NCI-H1436 (cell line): ENCODE measurements at places on chromosomes 3 and 15.

DNA sequence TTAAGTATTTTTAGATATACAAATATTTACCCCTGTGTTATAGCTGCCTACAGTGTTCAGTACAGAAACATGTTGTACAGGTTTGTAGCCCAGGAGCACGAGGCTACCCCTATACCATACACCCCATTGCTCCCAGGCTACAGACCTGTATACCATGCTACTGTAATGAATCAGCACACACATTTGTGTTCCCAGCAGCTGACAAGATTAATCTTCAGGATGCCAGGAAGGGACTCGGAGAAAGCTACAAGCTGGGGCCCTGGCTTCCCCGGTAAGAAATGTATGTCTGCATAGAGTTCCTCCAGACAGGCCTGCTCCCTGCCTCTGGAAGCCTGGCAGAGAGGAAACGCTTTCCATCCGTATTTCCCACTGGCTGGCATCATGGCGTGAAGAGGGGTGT, 136.5 kb downstream of the XXYLT1 start:
- DNase-seq: no peak

DNA sequence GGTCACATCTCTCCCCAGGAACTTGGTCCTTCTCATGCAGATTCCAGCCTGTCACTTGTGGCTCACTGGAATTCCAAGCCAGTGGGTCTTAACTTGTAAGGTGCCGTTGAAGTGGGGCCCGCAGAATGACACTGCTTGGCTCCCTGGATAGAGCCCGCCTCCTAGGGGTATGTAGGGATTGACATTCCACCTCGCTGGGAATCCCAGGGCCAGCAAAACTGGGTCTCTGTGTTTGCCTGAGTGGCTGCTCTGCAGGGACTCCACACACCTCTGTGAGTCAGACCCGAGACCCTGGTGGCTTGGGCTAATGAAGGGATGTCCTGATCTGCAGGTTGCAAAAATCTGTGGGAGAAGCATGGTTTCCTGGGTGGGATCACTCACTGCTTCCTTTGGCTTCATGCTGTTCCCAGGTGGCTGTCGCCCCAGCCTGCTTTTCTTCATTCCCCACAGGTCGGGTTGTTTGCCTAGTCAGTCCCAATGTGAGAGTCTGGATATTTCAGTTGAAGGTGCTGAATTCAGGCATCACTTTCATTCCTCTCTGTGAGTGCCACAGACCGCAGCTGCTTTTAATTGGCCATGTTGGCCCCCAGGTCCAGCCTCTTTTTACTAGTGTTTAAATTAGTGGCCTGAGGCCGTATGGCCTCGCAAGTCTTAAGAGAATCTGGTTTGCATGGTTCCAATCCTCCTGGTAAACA, 156.0 kb upstream of the TRIM42 start:
- no peak for DNase-seq

DNA sequence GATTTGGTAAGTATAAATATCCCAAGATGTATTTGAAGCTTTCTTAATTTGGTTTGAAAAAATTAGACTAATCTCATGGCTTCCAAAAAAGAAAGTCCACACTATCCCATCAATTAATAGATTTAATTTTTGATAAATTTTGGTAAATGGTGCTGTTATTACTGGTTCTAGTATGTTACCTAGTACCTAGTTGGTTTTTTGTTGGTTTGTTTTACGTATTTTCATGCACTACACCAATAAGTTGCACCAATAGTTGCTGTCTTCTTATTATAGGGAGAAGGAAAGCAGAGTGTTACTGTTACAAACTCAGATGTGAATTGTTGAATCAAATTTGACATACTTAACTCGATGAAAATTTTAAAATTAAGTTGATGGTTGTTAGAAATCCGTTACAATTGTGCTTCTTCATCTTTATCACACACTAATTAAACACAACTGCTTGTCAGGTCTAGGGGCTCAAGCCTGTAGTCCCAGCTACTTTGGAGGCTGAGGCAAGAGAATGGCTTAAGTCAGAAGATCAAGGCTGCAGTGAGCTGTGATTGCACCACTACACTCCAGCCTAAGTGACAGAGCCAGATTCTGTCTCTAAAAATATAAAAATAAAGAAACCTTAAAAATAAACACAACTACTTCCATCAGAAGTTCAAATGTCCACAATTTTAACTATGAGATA, 23.1 kb upstream of the MBNL1 start:
- no peak for DNase-seq

GRCh38 chr15:58562135-58562534, 130.3 kb downstream of the LIPC start:
- DNase-seq: peak; percentile 84

DNA sequence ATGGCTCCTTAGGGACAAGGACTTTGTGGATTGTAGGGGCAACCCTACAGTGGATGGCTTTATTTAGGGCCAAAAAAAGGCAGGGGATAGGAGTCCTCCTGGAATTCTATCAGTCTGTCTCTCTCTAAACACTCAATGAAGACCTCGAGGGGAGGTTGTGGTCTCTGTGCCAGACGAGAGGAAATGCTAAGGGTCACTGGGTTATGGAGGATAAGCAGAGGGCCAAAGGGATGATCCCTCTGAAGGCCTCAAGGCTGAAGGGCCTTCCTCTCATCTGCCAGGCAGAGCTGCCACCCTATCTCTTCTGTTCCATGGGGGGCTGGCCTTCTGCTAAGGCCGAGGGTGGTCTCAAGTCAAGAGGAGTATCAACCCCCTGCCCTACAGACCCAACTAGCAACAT, 27.0 kb downstream of the PLXNB1 start:
- no peak for DNase-seq

DNA sequence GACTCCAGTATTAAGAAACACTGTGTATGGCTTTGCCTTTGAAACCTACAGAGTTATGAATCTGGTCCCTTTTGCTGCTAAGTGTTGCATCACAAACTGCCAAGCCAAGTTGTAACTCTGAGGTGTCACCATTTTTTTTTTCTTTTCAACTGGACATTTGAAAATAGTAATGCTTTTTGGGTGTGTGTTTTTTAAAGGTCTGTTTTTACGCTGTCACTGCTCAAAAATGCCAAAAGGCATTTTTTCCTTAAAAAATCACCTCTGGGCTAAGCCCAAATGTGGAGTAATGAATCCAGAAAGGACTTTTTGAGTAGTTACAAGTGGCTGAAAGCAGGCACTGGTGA, 9.5 kb downstream of the SMAD3 start:
- no peak for DNase-seq

DNA sequence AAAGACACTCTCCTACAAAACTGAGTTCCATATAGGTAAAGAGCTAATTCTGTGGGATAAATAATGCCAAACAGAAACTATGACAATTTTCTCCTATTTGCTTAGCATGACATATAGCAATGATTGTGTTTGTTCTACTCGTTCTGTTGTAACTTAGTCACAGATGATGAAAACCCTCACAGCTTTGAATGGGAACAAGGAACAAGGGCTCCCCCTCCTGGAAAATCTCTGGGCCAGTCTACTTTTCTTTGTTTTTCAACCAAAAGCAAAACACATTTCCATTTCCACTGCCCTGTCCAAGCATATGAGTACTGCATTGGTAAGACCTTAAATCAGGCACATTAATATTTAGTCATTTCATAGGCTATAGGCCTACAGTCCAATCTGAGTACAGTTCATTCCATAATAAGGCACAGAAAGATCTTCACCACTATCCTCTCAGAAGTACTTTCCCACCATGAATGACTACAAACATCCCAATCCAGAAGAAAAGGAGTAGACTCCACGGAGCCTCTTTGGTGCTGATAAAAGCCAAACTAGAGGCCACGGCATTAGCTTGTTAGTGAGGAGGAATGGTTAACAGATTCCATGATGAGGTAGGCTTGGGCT, 67.1 kb downstream of the ATP8B4 start:
- no peak for DNase-seq

DNA sequence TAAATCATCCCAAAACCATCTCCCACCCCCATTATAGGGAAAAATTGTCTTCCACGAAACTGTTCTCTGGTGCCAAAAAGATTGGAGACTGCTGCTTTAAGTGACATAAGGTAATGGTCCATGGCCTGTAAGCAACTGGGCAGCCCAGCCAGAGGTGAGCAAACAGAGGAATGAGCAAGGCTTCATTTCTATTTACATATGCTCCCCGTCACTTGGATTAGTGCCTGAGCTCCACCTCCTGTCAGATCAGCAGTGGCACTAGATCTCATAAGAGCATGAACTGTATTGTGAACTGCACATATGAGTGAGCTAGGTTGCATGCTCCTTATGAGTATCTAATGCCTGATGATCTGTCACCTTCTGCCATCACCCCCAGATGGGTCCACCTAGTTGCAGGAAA, 1159.8 kb upstream of the ALCAM start:
- no peak for DNase-seq

GRCh38 chr15:66293419-66294156, at the start of gene DIS3L:
Gene DIS3L (plus strand): TSS chr15:66293568. CDS start chr15:66293597, 29 bp downstream.
- no peak for DNase-seq

DNA sequence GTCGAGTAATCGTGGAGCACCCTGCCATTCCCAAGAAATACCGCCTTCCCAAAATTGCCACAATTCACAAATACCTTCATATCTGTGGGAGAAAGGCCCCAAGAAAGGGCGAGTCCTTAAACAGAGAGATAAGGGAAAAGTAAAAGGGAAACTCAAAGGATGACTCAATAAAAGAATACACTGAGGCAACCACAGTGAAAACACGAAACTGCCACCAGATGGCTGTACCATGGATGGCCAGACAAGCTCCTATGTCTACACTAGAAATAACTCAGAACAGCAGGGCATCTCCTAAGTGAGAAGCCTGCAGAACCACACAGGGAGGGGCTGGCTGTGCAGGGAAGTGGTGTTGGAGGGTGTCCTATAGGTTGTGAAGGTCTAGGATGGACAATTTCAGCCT, 25.0 kb downstream of the SRGAP3 start:
- DNase-seq: no peak

DNA sequence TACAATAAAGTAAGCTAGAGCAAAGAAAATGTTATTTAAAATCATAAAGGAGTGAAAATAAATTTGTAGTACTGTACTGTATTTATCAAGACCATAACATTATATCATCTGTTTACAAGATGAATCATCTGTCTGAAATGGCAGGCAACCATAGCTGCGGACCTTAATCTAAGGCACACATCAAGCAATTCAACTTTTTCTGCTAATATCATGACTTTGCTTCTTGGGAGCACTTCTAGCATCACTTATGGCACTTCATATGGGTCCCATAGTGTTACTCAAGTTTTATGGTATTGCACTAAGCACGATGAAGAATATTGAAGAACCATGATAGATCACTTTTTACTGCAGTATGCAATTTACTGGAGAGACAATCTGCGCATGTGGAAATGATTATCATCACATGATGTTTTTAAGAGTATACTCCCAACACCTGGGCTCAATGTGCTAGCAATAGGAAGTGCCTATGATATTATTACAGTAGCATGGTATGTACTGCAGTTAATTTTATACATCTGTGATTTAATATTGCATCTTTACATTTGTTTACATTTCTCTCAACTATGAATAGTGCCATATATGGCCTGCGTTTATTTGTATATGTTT, 137.7 kb upstream of the NECTIN3 start:
- DNase-seq: no peak

- DNase-seq: no peak
Measured at GRCh38 chr3:184525337-184526087, 36.1 kb upstream of the EPHB3 start.

GRCh38 chr15:81060470-81060869, 59.7 kb downstream of the TLNRD1 start:
- DNase-seq: no peak

GRCh38 chr3:3200632-3201212, 21.2 kb upstream of the CRBN start:
- DNase-seq: peak; percentile 4

DNA sequence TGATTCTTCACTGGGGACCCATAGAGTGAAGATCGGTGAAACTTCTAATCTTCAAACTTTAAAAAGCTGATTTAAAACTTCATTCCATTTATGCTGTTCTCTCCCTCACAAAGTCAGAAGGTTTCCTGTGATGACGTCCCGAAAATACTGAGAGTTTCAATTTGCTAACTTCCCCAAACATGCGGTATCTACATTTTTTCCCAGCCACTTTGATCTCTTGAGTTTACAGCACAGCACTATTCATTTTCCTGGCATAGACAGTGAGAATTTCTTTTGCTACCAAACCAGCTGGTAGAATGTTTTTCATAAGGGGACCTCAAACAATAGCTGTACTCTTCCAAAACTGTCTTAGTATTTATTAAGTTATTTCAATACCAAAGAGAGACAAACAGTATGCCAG, 156.8 kb downstream of the LSAMP start:
- DNase-seq: no peak

GRCh38 chr3:71554649-71555048, 28.9 kb downstream of the FOXP1 start:
- DNase-seq: no peak

DNA sequence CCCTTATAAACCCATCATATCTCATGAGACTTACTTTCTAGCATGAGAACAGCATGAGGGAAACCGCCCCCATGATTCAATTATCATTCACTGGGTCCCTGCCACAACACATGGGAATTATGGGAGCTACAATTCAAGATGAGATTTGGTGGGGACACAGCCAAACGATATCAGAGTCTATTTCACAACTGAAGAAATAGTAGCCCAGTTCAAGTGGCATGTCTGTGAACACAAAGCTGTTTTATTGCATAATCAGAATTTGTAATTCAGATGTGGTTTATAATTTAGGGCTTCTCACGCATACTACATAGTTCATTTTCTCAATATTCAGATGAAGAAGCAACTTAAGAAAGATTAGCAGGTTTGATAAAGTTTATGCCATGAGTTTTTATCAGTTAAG, 1188.0 kb upstream of the ALCAM start:
- no peak for DNase-seq

DNA sequence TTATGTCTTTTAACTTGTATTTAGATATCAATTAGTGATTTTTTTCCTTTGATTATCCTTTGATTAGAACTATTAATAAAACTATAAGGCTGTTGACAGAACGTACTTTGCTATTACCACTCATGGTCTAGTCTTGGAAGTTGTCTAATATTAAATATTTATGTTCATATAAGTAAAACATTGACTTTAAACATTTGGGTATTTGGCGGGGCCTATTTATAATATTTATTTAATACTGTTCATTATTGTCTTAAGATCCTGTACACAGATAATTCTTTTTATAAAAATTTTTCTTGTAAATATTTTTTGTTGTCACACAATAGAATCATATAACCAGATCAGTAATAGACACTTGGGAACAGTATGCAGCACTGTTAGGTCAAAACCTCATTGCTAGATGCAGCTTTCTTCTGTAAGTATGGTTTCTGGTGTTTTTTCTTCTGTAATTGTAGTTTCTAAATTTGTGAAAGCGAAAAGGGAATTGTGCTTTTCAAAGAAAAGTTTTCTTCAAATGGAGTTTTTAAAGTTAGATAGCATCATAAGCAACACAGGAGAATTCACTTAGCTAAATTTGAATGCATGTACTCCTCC, 93.4 kb downstream of the FNDC3B start:
- no peak for DNase-seq

GRCh38 chr15:74406992-74407705, 26.6 kb downstream of the SEMA7A start:
- no peak for DNase-seq

DNA sequence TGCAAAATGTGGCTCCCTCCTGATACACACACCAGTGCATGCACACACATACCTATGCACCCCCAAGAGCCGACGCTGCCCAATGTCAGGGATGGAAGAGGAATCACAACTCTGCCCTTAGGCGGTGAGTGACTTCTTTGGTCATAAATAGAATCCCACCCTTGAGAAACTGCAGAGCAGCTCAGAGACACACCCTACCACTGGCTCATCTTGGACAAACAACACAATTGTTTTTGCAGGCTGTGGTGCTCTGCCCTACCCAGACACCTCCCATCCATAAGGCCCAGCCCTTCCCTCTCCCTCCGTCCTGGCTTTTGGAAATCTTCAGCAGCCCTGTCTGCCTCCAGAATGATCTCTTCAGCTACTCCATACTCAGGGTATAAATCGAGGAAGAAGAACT, 73.8 kb upstream of the HRH1 start:
- DNase-seq: no peak
